IMR-90 (cell line): ENCODE measurements at places on chromosomes 7 and 10. TPM values are rescaled to one million over a fixed set of nuclear protein-coding genes. Genes with fewer than 3 reads are reported as not detected.

TMEM72 gene
- not detected in 2 replicates for total RNA-seq

LIPM gene
- total RNA-seq, result not detected in 2 replicates

SLC4A2 gene
- total RNA-seq, result 25.3 and 29.6 TPM in 2 replicates

SPAG6 gene
- total RNA-seq, result not detected in 2 replicates

SEPTIN14 gene
- total RNA-seq, result not detected in 2 replicates
